ENCODE measurements at places on chromosomes 5 and 9.

GRCh38 chr5:1476181-1476966 is 31.1 kb upstream of the SLC6A3 start:
- DNase-seq: no peak

DNA sequence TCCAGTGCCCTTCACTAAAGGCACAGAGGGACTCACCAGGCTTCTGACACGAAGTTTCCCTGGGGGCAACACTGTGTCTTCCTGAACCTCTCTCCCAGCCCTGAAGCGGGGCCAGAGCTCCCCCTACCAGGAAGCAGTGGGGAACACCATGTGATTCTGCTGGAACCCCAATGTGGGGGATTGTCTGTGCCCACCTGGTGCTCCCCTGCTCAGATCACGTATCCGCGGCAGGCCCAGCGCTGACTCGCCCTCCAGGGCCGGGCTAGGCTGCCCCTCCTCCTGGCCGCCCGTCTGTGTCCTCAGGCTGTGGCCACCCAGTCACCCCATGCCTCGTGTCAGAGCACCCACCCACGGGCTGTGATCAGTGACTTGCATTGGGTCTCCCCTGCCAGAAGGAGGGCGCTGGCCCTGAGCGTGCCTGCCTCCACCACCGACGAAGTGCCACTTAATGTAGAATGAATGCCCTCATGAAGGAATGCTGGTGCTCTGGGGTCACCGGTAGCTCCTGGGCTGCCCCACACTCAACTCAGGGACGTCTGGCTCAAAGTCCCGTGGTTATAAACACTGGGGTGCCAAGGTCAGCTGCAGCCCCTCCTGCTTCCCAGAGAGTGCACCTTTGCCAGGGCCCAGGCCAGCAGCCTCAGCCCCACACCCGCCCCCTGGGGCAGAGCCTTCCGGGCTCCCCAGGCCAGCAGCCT is 22.1 kb downstream of the SARDH start:
- no peak for DNase-seq

GRCh38 chr9:34610434-34611206 is 1.3 kb downstream of the RPP25L start:
- DNase-seq: no peak

- DNase-seq: no peak
These were observed 425 bp upstream of the NFX1 start for GRCh38 chr9:33289936-33290246.

DNA sequence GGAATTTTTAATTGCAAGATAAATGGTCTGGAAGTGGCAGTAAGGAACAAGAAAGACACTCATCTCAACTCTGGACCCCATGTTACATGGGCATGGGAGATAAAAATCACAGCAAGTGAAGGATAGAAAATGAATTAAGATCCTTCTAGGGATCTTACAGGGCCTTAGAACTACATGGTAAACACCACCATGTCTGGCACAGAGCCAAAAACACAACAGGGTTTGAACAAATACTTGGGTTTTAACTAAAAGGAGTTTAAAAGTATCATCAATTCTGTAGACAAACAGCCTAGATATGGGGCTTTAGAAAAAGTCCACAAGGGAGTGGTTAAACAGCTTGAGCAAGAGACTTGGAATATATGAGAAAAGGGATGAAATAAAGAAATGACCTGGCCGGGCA is 366.4 kb downstream of the ARL15 start:
- DNase-seq: no peak

- no peak for DNase-seq
These were observed 39.8 kb downstream of the CAMK2A start for GRCh38 chr5:150249744-150250143.

DNA sequence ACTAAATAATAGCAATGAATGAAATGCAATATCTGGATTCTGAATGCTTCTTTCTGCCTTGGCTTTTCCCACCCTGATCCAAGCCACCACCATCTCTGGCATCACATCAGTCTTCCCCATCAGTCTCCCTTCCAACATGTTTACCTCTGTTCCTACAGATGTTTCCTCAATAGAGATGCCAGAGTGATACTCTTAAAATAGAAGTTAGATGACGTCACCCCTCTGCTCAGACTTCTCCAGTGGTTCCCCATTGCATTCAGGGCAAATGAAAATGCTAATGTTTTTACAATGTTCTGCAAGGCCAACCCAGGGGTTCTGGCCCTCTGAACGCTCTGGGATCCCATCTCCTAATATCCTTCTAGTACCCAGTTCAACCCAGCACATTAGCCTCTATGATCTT is 305.8 kb downstream of the TRIM32 start:
- DNase-seq: no peak

DNA sequence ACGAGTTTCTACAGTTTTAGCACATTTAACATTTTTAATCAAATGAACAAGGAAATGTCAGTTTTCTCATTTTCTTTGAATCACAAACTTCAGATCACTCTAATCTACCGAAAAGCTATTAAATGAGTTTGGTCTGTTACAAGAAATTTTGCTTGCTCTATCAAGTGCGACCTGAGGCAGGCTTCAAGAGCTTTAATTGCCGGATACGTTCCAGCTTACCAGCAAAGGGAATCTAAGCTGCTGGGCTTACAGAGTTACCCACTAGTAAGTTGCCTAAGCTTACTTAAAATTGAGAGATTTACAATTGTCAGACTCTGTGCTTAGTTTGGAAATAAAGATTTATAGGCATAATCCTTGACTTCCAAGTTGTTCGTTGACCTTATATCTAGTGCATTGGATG is 10.6 kb downstream of the SCGB3A1 start:
- no peak for DNase-seq

GRCh38 chr5:72478684-72479083 is 28.5 kb downstream of the ZNF366 start:
- DNase-seq: no peak
